ENCODE measurements at places on chromosomes 13 and 19. TPM values are rescaled to one million over a fixed set of nuclear protein-coding genes. Genes with fewer than 3 reads are reported as not detected.

Gene ZNF223
- 0.50 TPM for total RNA-seq

Gene CA11
- 3.9 TPM for total RNA-seq

Gene F10
- total RNA-seq, result not detected

Gene MAU2
- total RNA-seq, result 68.8 TPM

Gene SIGLEC11
- total RNA-seq, result not detected

Gene KIR3DL2
- 1.1 TPM for total RNA-seq

Gene CCDC169
- total RNA-seq, result 0.25 TPM

Gene ACER1
- total RNA-seq, result 0.15 TPM

Gene SCN1B
- total RNA-seq, result 0.43 TPM

Gene TMEM221
- not detected for total RNA-seq

Gene NXNL1
- not detected for total RNA-seq

Gene ZNF433
- total RNA-seq, result not detected

Gene PEAK3
- 0.88 TPM for total RNA-seq

Gene CBY2
- not detected for total RNA-seq

Gene MUC16
- total RNA-seq, result under 0.01 TPM

Gene DMAC2
- 36.0 TPM for total RNA-seq

Gene DPF1
- total RNA-seq, result 0.40 TPM

Gene DYRK1B
- 14.2 TPM for total RNA-seq

Gene CEACAM3
- total RNA-seq, result not detected

Gene THSD8
- total RNA-seq, result 19.2 TPM

Gene CGB2
- not detected for total RNA-seq

Gene HTR2A
- not detected for total RNA-seq

Gene ERICH6B
- total RNA-seq, result not detected

Gene C19orf73
- total RNA-seq, result 1.0 TPM

Gene YJEFN3
- 8.2 TPM for total RNA-seq

Gene ASF1B
- 93.5 TPM for total RNA-seq

Gene LRP3
- not detected for total RNA-seq
